Dermis microvascular lymphatic vessel endothelial cell (primary cell): ENCODE measurements at places on chromosomes 2 and 18. TPM values are rescaled to one million over a fixed set of nuclear protein-coding genes. Genes with fewer than 3 reads are reported as not detected.

Gene PAX3
- not detected in 2 replicates for total RNA-seq

Gene UGT1A9
- not detected in 2 replicates for total RNA-seq

- no peak for DNase-seq
Observed at GRCh38 chr2:148338541-148338940, 306.0 kb upstream of the EPC2 start.

GRCh38 chr2:223477318-223477717 is 124.8 kb downstream of the SCG2 start:
- DNase-seq = no peak

GRCh38 chr18:8807488-8807805 is 102.1 kb downstream of the MTCL1 start:
- DNase-seq = no peak

DNA sequence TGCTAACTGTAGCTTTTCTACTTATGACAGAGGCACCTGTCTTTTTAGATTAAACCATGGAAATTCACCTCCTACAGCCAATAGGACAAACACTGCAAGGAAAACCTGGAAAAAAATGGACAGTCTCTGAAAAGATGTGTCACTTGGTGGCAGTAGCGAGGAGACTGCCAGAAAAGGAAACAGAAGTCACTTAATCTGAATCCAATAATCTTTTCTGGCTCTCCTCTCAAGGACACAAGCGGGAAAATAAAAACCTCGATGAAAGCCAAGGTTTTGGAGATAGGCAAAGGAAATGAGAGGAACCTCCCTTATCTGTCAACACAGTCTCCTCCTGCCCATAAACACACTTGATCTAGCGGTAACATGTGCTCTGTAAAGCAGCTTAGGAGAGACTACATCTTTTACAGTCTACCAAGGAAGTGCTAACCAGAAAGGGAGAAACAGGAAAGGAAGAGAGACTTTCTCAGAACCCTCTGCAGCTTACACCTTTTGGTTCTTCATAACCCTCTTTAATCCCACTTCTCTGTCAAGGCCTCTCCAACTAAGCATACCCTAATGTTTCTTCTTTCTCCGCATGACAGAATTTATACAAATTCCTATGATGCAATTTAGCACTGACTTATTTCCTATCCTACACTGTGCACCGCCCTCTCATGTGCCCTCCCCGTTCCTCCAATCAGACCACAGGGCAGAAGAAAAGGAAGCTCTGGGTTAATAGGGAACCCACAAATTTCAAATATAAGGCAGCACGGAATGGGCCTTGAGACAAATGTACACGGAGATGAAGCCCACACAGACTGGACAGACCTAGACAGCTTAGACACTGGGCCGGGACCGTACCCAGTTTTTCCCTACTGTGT is 52.8 kb downstream of the CLASP1 start:
- DNase-seq = peak; percentile 25

DNA sequence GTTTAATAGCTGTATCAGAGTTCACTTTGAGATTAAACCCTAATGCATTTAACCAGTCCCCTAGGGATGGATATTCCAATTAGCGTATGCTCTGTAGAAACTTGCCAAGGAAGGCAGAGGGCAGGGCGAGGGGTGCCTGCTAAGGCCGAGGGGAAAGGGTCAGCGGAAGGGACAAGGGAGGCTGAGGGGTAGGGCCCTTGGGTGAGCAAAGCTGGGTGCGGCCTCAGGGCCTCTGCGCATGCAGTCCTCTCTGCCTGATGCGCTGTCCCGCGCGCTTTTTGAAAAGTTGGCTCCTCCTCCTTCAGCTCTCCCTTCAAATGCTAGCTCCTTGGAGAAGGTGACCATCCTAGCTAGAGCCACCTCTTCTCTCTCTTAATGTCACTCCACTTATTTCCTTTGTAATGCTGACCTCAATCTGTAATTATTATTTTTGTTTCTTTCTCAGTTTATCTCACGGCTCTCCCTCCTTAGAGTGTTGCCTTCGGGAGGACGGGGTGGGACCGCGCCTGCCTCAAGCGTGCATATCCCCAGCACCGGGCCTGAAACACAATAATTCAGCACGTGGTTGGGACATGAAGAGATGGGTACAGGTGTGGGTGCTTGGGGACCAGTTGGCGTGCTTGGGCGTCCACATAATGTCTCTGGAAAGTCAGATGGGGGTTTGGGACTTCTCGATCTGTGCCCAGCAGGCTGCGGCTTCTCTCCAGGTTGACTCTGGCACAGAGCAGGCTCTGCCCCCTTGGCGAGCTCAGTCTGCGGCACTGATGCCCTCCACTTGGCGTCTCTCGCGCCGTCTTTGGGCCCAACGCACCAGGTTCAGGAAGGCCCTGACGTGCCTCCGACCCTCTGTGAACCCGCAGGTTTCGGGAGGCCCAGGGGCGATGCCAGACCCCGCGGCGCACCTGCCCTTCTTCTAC is 10.0 kb downstream of the ZAP70 start:
- DNase-seq = no peak

GRCh38 chr2:205563646-205564045 is 118.7 kb upstream of the NRP2 start:
- peak; percentile 33 for DNase-seq

GRCh38 chr2:189350540-189351209 is 90.6 kb upstream of the WDR75 start:
- DNase-seq = peak; percentile 55

Gene GPR45
- not detected in 2 replicates for total RNA-seq

GRCh38 chr18:63844254-63844653 is 43.3 kb upstream of the SERPINB2 start:
- DNase-seq = no peak

Gene ALLC
- not detected in 2 replicates for total RNA-seq

Gene GBX2
- 0.51 and 0.90 TPM in 2 replicates for total RNA-seq

GRCh38 chr2:101466426-101466825 is 8.5 kb downstream of the RFX8 start:
- no peak for DNase-seq

DNA sequence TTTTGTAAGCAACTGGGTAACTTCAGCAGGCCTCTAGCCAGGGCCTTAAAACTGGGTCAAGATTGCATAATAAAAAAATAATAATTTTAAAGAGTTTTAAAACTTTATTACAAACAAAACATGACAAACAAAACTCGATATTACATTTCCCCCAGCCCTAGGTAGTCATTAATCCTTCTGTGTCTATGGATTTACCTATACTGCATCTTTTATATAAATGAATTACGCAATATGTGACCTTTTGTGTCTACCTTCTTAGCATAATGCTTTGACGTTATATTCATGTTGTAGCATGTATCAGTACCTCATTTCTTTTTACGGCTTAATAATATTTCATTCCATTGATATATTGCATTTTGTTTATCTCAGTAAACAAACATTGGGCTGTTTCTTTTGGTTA is 113.5 kb downstream of the CCDC178 start:
- no peak for DNase-seq

GRCh38 chr2:129797489-129798300 is 181.8 kb upstream of the RAB6C start:
- DNase-seq = no peak

DNA sequence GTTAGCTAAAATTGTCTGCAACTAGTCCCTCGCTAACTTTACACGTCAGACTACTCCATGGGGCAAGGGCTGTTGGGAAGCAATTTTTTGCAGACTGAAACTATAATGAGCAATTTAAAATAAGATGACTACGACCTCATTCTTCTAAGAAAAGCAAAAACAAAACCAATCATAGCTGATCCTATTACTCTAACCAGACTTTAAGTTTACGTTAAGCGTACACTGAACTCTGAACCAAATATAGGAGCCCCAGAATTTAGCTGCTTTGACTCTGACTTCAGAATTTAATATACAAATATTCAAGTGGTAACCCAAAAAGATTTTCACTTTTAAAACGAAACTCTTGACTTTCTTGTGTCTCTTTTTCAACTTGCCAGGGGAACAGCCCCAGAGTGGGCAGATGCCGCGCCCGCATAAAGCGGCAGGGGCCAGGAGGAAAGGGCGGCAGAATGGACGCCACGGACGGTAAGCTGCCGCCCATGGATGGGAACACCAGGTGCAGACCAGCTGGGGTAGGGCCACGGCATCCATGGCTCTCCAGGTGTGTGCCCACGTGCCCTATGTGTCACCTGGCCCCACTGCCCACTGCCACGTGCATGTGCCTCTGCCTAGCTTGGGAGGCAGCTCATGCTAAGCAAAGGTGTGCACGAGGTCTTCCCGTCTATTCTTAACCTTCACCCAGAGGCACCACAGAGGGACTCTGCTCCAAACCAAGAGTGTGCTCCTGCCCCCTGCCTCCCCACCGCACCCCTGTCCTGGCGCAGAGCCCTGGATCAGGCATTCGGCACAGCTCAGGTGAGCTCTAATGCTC is 217.6 kb downstream of the HDAC4 start:
- no peak for DNase-seq

DNA sequence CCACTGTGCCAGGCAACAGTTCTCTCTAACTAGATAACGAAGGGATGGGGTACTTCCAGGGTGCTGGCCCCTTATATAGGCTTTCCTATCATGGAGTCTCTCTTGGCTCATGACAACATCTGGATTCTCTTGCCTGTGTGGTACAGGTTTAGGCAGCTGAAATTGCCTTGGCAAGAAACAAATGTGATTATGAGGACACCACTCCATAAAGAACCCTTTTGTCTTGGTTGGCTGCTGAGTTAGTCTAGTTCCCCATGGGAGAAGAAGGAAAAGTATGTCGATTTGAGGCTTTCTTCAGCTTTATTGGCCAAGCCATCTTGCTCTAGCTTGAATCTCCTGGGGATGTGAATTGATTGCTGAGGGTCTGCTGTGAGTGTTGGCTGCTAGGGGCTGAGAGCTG is 76.3 kb upstream of the ZCCHC2 start:
- no peak for DNase-seq

DNA sequence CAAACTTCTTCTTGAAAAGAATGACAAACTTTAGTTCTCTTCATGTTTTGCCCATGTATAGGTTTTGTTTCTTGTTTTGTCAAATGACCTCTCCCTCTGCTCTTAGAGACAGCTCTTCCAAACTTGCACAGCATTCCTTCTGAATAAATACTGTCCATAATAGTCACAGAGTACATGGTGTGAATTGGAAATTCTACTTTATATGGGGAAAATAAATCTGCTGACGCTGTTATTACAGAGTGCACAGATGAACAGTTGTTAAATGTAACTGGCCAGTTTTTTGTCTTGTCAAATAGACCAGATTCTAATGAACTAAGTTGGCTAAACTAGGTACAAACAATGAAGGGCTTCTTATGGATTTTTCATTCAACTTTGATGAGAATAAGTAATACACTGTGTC is 115.8 kb upstream of the DTNA start:
- no peak for DNase-seq

DNA sequence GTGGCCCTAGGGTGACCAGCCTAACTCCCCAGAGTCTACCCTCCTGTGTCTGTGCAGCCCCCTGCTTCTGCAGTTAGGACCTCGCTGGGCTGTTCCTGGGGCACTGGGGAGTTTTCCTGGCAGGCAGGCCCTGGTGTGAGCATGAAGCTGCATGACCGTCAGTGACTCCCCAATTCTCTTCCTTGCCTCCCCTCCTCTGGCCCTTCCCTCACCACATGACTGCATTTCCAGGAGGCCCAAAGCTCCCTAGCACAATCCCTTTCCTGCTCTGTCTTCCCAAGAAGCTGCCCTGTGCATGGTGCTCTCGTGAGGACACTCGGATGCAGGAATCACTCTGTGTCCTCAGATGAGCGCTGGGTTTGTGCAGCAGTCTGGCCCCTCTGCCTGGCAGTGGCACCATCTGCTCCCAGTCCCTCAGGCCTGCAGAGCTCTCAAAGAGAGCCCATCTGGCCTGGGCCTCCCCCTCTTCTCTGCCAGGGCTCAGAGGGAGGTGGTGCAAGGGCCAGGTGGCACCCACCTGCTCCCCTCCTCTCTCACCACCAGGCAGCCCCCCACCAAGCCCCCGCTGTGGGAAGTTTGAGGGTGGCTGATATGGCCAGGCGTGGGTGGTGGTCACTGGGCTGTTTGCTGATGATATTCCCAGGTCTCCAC is 125.6 kb upstream of the HS6ST1 start:
- no peak for DNase-seq

Gene RAB17
- 11.8 and 12.3 TPM in 2 replicates for total RNA-seq

Gene GREB1L
- total RNA-seq = 2.8 and 11.3 TPM in 2 replicates

- no peak for DNase-seq
Observed at GRCh38 chr18:75502286-75502685, 74.8 kb upstream of the SMIM21 start.

DNA sequence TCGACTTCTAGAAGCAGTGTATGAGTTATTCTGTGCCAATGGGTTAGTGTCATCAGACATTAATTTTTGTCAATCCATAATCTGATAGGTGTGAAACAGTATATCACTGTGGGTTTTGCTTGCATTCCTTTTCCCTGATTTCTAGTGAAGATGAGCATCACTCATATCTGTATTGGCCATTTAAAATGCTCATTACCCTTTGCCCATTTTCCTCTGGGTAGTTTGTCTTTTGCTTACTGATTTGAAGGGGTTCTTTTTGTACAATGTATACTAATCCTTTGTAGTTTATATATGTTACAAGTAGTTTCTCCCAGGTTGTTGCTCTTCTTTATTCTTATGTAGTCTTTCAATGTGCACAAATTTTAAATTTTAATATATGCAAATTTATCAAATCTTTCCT is 152.2 kb downstream of the TPGS2 start:
- no peak for DNase-seq

GRCh38 chr2:48529676-48530032 is 300 bp upstream of the STON1 start:
- DNase-seq = no peak

Gene ONECUT2
- under 0.01 TPM in 1 of 2 replicates, not detected in the other for total RNA-seq

- DNase-seq = no peak
Observed at GRCh38 chr2:10884574-10884975, 27.2 kb upstream of the KCNF1 start.

Gene LRP2
- total RNA-seq = under 0.01 TPM in 1 of 2 replicates, not detected in the other

DNA sequence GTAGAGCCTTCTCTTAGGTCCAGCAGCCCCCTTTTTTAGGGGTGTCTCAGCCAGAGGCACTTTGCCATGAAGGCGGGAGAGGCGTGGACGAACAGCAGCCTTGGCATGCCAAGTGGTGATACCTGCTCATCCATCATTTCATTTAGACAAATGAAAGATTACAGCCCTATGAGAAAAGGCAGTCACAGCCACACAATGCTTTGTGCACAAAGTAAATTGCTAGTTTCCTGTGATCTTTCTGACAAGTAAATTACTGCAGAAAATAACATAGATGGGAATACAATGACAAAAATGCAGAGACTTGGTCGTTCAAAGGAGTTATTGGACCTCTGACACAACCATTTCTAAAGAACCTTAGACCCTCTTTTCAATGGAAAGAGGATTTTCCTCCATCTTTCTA is 94.9 kb downstream of the RND3 start:
- no peak for DNase-seq

GRCh38 chr2:220441404-220441803 is 814.0 kb downstream of the SLC4A3 start:
- no peak for DNase-seq

Gene DAW1
- total RNA-seq = not detected in 2 replicates

DNA sequence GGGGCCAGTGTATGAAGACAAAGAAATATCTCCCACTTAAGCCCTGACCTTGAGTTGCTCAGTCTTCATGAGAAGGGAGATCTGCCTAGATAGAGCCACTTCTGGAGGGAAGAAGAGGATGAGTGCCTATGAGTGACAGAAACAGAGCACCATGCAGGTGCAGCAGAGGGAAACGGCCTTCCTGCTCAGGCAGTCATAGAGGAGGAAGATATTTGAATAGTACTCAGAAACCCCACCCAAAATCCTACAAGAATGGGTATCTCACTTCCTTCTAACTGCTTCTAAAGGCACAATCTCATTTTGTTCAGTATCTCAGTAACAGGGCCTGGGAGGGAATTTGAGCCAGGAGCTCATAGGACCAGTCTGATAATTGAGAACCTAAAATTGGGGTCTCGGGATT is 339.3 kb downstream of the ALK start:
- no peak for DNase-seq

Gene TBR1
- total RNA-seq = under 0.01 TPM in 2 replicates

- peak; percentile 19 for DNase-seq
Observed at GRCh38 chr18:74942319-74942910, 266.5 kb downstream of the PTGR3 start.

- no peak for DNase-seq
Observed at GRCh38 chr18:5841518-5841917, 53.8 kb downstream of the TMEM200C start.
